ENCODE measurements at places on chromosomes 6 and 20. TPM values are rescaled to one million over a fixed set of nuclear protein-coding genes. Genes with fewer than 3 reads are reported as not detected.

RGS17 gene
- total RNA-seq: 81.2 TPM

FILIP1 gene
- total RNA-seq: 5.3 TPM

ABHD16B gene
- not detected for total RNA-seq

OLIG3 gene
- 0.23 TPM for total RNA-seq

GLP1R gene
- total RNA-seq: 1.6 TPM

RBBP9 gene
- total RNA-seq: 27.2 TPM

WFDC12 gene
- total RNA-seq: not detected

TFAP2C gene
- total RNA-seq: under 0.01 TPM
